IMR-90 (cell line): ENCODE measurements at places on chromosomes 4 and X. TPM values are rescaled to one million over a fixed set of nuclear protein-coding genes. Genes with fewer than 3 reads are reported as not detected.

Gene SOX3
- total RNA-seq: not detected in 2 replicates

Gene ADH1A
- total RNA-seq: not detected in 2 replicates

Gene SLC10A4
- total RNA-seq: not detected in 2 replicates

Gene MID1
- 63.0 and 106 TPM in 2 replicates for total RNA-seq

Gene MAOA
- total RNA-seq: 0.36 and 0.56 TPM in 2 replicates

Gene PIN4
- total RNA-seq: 2.2 and 6.1 TPM in 2 replicates

Gene GIMD1
- not detected in 2 replicates for total RNA-seq

GRCh38 chr4:8266508-8266907 lies 3.0 kb upstream of the HTRA3 start:
- no peak for DNase-seq

- no peak for DNase-seq
Observed at GRCh38 chr4:7023486-7023885, 19.7 kb upstream of the TADA2B start.

GRCh38 chrX:139126493-139126892 lies 404.0 kb upstream of the F9 start:
- no peak for DNase-seq

DNA sequence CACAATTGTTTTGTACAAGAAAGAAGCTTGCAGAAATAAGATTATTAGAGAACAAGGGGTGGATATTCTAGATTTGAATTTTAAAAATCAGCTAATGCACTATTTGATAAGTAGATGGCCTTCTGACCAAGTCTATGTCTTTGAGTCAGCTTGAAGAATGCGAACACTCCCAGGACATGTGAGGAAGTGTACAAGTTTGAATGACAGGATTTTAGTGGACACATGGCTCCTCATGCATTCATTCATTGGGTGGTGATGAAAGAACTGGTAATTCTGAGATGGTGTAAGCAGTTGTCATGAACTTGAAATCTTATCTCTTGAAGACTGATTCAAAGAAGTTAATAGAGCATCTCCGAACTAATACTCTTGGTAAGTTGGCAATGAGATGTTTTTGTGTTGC lies 548.2 kb upstream of the CNKSR2 start:
- DNase-seq: no peak

- DNase-seq: peak; percentile 8
Observed at GRCh38 chr4:143185253-143186107, 763 bp downstream of the USP38 start.

DNA sequence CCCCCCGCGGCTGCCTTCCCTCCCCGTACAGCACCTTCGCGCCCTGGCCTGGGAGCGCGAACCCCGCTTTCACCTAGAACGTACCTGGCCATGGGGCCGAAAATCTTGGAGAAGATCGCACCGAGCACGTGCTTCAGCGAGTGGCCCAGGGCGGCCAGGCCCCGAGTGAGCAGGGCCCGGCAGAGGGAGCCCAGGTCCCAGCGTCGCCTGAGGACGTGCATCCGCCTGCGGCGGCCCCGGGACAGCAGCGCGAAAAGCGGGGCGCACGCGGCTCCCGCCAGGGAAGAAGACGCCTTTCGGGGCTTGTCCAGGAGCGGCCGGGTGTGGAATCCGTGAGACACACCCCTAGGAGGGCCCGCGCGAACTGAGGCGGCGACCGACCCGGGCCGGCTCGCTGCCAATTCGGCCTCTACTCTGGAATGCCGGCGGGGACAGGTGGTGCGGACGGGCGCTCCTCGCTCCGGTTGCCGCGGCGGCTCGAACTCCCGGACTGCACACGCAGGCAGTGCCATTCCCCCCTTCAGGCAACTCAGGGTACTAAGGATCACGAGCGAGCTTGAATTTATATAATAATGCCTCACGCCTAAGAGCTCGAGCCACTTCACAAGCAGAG lies at the start of gene HS6ST2:
HS6ST2 (minus strand) TSS at position 539 of the 613 bp plus-strand sequence.
- no peak for DNase-seq

GRCh38 chrX:132732236-132732635 lies 226.2 kb downstream of the HS6ST2 start:
- no peak for DNase-seq

DNA sequence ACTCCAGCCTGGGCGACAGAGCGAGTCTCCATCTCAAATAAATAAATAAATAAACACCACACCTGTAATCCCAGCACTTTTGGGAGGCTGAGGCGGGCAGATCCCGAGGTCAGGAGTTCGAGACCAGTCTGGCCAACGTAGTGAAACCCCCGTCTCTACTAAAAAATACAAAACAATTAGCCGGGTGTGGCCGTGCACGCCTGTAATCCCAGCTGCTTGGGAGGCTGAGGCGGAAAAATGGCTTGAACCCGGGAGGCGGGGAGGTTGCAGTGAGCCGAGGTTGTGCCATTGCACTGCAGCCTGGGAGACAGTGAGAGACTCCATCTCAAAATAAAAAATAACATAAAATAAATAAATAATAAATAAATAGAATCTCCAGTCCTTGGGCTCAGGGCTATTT lies 185.8 kb downstream of the SHOX start:
- no peak for DNase-seq

DNA sequence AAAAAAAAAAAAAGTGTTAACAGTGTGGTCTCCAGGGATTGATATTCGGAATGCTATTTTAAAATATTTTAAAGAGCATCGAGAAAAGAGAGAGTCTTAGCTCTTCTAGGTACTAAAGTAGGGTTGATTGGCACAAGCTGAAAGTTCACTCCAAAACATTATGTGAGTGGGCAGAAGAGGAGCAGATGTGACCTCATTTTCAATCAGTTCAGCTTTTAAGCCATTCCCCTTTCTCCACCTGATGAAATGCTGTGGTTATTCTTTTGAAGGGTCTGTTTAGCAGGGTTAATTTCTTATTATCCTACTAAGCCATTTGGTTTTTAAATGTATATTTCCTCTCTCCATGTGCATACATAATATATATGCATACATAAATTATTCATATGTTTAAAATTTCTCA lies 69.2 kb downstream of the GALNT7 start:
- DNase-seq: no peak

- DNase-seq: no peak
Observed at GRCh38 chr4:15793506-15794363, 15.6 kb downstream of the CD38 start.

- DNase-seq: no peak
Observed at GRCh38 chr4:182645511-182645910, 271.7 kb downstream of the DCTD start.

DNA sequence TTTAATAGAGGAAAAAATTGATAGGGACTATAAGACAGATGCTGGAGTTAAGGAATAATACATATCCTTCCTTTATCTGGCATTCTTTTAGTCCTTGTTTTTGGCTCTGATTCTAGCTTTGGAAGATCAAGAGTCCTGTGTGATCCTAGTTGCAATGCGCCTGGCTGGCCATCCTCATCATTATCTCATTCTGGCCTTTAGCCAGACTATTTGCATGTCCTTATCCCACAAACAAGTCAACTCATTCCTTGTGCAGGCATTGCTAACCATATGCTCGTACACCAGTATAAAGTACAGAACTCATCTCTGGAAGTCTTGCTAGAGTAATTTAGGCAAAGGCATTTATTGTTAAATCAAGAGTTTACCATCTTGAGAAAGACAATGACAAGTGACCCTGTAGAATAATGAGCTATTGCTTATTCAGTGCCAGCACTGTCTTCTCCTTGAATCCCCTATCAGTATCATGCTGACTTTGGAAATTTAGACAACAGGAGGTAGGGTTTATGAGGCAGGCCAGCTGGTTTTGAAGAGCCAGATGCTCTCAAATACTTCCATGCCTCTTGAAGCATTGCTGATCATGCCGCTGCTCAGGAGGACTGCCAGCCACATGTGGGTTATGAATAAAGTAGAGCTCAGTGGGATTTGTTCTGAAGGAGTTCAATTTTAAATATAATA lies 1730.3 kb upstream of the TENM3 start:
- no peak for DNase-seq

GRCh38 chrX:69050051-69050765 lies 115.0 kb downstream of the PJA1 start:
- no peak for DNase-seq

GRCh38 chrX:29926659-29927058 lies 288.7 kb upstream of the MAGEB2 start:
- no peak for DNase-seq

GRCh38 chr4:3114377-3114776 lies 39.9 kb downstream of the HTT start:
- DNase-seq: peak; percentile 48

DNA sequence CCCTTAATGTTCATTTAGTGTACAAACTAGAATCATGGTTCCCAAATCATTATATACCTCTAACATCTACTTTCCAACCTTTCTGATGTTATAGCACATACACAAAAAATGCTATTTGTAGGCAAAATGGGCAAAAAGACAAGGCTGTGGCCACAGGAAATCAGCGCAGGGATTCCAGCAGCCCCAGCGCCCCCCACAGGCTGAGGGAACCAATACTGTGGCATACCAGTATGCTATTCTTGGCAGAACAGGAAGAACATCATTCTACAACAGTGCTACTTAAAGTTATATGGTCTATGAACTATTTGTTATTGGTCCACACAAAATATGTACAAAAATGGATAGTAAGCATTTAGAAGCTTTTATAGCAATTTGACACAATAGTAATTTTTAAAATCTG lies 25.3 kb downstream of the STEEP1 start:
- no peak for DNase-seq

GRCh38 chr4:155271557-155271956 lies 63.1 kb downstream of the NPY2R start:
- DNase-seq: no peak
